ENCODE measurements at places on chromosomes 3 and 15. TPM values are rescaled to one million over a fixed set of nuclear protein-coding genes. Genes with fewer than 3 reads are reported as not detected.

DNA sequence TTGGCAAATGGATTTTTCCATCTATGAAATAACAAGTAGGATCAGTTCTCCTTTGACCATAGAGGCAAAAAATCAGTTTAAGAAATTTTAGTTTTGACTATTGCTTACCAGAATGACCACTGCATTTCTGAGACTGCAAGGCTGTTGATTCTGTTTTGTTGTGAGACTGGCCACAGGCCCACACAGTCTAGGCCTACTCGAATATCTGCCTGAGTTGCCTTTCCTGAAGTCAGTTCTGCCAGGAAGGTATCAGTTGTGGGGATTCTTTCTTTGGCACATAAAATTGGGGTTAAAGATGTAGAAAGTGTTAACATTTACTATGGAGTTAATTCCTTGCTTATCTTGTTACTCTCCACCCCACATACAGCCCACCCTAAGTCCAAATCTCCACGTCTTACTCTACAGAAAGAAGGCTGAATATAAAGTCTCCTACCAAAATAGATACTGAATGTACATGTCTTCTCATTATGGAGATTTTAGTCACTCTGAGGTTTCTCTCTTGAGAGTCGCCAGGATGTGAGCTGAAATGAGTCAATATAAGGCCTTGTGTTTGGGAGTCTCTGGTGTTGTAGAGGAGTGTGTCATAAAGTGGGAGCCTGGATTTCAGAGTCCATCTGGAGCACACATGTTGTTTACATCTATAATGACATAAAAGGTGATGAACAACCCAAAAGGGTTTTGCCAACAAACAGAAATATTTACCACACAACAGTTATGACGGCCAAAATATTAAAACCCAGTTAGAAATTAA lies 45.0 kb upstream of the WWTR1 start:
- peak; percentile 97 for DNase-seq

DNA sequence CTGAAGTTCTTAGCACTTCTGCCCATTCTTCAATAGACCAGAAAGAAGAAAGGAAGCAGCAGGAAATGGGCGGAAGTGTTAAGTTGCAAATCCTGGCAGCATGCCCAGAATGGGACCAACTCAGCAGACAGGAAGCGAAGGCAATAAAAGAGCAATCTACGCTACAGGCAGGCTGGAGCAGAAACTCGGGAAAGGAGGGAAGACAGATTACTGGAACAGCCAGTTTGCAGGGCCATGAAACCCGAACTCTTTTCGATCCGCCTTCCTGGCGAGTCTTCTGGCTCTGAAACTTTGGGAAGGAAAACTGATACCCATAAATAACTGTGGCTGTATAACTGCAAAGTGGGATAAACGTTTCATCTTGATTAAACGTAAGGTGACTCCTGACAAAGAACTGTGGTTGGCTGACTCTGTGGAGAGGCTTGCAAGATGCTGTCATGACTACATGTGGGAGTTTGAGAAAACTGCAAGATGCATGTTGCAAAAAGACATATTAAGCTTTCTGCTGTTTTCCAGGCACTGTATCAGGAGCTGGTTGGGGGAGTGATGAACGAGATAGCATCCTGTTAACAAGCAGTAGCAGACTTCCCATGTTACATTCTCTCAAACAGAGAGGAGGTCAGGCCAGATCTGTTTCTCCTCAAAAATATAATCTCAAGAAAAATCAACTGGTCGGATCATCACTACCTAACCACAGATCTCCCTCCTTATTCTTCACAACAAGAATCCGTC lies 67.8 kb downstream of the FMN1 start:
- DNase-seq: peak; percentile 98

DNA sequence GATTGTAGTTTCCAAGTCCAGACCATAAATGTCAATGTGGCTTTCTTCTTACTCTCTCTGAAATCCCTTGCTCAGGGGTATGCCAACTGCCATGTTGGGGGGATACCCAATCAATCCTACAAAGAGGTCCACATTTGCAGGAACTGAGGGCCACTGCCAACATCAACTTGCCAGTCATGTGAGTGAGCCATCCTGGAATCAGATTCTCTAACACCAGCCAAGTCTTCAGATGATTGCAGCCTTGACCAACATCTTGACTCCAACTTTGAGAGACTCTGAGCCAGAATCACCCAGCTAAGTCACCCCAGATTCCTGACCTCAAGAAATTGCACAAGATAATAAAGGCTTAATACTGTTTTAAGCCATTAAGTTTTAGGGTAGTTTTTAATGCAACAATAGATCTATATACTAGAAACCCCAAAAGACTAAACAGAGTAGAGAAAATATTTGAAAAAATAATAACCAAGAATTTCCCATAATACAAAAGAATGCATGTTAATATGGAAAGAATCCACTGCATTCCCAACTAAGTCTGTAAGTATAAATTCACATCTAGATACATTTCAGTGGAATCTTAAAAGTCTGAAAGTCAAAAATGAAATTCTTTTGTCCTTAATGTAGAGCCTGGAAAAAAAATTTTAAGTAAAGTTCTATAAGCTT lies 22.4 kb downstream of the ISG20 start:
- DNase-seq: peak; percentile 49

The LHFPL4 gene
- total RNA-seq: not detected

The PARP15 gene
- total RNA-seq: not detected

The COL7A1 gene
- 3.1 TPM for total RNA-seq

DNA sequence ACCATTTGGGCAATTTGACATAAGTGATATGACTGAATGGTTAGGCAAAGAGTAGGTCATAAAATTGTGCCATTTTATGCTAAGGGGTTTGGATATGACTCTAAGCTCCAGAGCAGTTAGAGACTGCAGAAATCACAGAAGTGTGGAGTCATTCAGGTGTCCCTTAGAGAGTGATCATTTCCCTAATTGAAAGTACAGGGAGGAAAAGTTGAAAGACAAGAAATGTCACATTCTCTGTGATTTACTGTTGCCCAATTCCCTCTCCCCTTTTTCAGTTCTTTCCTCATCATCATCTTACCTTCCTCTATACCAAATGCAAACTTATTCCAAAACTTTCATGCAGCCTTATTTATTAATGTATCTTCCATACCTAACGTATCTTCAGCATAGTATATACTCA lies 2.7 kb upstream of the GOLGB1 start:
- DNase-seq: no peak

- DNase-seq: no peak
These were observed 174.0 kb upstream of the TP63 start for GRCh38 chr3:189457201-189457607.

DNA sequence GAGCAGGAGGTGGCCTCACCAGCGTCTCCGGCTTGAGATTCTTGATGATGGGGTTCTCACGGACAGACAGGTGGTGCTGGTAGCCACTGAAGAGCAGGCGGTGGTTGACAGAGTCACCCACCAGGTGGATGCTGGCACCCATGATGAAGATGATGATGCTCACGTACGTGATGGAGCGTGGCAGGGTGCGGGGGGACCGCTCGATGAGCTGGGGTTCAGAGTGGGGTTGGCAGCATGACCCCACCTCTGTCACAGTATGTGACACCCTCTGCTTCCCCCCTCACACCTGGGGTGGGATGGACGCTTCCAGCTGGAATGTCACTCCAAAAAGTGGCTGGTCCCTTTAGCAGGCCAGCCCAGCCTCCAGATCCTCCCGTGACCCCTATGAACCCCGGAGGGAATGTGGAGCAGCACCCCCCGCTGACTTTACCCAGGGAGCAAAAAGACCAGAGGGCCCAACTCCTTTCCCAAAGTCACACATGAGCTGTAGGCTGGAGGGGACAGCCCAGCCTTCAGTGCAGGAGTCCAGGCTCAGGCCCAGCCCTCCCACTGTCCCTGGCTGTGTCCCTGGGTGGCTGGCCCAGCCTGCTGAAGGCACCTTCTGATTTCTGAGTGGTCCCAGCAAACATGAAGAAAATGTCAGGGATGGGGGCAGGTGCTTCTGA lies 6.7 kb upstream of the CALML4 start:
- DNase-seq: no peak

DNA sequence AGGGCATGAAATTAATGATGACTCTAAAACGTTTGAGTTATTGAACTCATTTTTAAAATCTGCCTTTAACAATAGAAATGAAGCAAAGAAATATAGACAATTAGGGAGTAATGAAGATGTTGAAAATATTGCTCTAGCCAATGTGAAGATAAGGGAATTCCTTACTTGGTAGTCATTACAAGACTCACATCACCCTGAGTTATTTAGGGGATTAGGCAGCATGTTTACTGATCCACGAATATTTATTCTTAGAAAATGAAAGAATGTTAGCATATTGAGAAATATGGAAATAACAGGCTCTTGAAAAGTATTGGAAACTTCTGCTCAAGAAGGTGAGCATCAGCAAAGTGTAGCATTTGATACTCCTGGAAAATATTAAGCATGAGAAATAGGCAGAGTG lies 398.1 kb upstream of the ARPP21 start:
- DNase-seq: no peak

- DNase-seq: peak; percentile 80
These were observed 180.6 kb downstream of the FMN1 start for GRCh38 chr15:33013827-33014445.

DNA sequence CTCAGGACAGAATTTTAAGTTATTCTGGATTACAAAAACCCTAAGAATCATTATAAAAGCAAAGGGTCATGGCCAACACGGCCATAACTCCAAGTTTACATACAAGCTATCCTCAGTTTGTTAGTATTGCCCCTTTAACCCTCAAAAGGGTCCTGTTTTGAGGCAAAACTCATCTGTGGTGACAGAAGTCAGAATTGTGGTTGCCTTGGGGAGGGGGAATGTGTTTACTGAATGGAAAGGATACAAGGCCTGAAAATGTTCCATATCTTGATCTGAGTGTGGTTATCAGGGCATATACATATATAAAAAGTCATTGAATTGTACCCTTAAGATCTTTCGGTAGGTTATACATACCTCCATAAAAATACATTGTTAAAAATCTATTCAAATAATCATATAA lies 2.1 kb downstream of the SFMBT1 start:
- no peak for DNase-seq

The IGSF10 gene
- total RNA-seq: under 0.01 TPM

- no peak for DNase-seq
These were observed 216.3 kb upstream of the MLF1 start for GRCh38 chr3:158354713-158355112.
